Ascending aorta (tissue), 2 donors: ENCODE measurements at places on chromosomes 6 and 20.
A peak's percentile ranks its signal among the peaks of the same experiment; 100 is the strongest.

DNA sequence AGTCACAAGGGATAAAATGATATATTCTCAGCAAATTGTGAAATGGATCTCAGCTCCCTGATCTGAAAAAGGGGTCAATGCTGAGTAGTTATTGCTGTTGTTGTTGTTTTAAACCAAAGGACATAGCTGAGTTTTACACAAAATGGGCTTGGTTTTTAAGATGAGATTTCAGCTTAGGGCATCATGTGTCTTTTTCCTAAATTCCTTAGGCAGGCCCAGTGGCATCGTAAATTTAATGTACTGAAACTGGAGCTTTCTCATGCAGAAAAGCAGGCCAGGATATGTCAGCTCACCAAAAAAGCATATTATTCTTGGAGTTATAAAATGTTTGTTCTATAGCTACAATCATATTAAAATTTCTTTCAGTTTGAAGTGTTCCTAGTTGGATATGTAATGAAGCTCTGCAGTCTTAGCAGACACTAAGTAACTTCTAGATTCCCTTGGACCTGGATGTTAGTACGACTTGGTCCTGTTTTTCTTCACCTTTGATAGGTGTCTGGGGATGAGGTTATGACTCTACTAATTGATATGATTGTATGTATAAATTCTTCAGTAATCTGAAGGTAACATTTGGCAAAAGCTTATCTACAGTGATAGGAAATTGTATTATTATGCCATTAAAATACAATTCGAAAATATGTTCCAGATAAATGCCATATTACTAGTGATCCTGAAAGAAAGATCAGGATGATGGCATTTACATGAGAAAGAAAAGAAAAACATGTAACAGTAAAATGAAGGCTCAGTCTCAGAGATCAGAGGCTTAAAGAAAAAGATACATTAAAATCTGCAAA, 663.3 kb downstream of the RFPL4B start:
- DNase-seq: no peak

- DNase-seq: no peak
Measured at GRCh38 chr6:47130086-47130485, 88.0 kb upstream of the ADGRF1 start.

- DNase-seq: no peak
Measured at GRCh38 chr6:82761674-82762345, 303.8 kb downstream of the UBE3D start.

- no peak for DNase-seq
Measured at GRCh38 chr20:53072923-53073579, 100.9 kb downstream of the TSHZ2 start.

DNA sequence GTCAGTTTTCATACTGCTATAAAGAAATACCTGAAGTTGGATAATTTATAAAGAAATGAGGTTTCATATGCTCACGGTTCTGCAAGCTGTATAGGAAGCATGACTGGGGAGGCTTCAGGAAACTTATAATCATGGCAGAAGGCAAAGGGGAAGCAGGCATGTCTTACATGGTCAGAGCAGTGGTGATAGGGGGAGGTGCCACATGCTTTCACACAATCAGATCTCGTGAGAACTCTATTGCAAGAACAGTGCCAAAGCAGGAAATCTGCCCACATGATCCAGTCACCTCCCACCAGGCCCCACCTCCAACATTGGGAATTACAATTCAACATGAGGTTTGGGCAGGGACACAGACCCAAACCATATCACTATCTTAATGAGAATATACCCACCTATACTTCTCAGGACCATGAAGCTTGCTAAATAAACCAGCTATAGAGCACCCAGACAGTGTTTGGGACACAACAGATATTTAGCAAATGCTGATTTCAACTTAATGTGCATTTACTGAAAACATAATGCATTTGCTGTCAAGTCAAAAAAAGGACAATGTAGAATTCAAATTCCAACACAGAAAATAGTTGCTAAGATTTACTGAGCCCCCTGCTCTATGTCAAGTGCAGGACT, 63.8 kb downstream of the TNFRSF21 start:
- DNase-seq: no peak

DNA sequence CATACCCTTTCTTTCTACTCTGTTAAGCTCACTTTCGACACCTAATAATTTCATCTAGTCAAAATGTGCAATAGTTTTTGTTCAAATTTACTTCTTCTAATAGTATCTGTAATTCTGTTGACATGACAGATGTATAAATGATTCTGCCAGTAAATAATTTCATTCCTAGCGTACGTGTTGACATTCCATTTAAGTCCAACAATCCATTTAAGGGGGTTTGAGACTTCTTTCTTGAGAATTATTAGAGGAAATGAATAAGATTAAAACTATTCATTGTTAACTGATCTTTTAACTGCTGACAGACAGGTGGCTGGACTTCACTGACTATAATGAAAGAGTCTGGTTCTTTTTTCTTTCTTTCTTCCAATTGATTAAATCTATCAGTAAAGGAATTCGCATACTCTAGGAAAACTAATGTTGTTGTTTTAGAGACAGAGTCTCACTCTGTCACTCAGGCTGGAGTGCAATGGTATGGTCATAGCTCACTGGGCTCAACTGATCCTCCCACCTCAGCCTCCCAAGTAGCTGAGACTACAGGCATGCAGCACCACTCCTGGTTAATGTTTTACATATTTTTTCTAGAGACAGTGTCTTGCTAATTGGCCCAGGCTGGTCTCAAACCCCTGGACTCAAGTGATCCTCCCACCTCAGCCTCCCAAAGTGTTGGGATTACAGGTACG, 55.9 kb downstream of the MAP3K5 start:
- no peak for DNase-seq

- no peak for DNase-seq
Measured at GRCh38 chr6:11621119-11621518, 83.6 kb downstream of the TMEM170B start.

GRCh38 chr6:119552021-119552420, 202.5 kb upstream of the MAN1A1 start:
- no peak for DNase-seq

DNA sequence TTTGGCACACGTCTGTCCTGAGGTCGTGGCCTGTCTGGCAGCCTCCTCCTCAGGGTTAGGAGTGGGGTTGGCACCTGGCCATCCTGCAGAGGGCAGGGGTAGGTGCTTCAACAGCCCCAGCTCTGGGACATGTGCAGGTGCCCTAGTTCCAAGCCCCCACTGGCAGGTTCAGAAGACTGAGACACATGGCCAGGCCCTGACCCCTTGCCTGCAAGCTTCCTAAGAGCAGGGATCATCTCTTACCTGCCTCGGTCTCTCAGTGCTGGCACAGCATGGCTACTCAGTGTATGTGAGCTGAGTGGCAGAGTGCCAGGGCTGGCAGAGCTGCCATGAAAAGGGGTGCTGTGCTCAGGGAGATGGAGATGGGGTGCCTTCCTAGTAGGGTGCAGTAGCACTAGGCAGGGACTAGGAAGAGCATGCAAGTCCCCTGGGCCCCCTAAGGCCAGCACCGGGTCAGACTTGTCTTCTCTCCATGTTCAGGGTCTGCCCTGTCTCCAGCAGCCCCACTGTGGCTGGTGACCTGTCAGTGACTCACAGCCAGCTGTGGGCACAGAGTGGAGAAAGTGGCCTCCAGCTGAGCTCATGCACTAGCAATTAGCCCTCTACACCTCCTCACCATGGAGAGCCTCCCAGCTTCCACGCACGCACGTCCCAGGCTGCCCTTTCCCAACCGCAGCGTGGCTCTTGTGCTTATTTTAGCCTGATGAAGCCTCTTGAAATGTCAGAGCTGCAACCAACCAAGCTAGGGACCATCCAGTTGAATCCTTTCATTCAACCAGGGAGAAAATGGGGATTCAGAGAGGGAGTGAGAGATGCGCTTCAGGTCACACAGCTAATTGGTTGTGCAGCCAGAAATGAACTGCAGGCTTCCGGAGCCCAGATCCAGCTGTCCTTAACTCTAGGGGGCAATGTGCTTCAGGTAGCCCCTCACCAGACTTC, 116.6 kb downstream of the MRPL14 start:
- DNase-seq: no peak

GRCh38 chr6:170147832-170148708, 142.8 kb downstream of the DLL1 start:
- no peak for DNase-seq

GRCh38 chr20:61746147-61746646, 319.5 kb downstream of the TAF4 start:
- DNase-seq: no peak

- no peak for DNase-seq
Measured at GRCh38 chr6:142155895-142156757, 9.1 kb downstream of the VTA1 start.

GRCh38 chr6:77143659-77144447, 319.4 kb downstream of the HTR1B start:
- no peak for DNase-seq

DNA sequence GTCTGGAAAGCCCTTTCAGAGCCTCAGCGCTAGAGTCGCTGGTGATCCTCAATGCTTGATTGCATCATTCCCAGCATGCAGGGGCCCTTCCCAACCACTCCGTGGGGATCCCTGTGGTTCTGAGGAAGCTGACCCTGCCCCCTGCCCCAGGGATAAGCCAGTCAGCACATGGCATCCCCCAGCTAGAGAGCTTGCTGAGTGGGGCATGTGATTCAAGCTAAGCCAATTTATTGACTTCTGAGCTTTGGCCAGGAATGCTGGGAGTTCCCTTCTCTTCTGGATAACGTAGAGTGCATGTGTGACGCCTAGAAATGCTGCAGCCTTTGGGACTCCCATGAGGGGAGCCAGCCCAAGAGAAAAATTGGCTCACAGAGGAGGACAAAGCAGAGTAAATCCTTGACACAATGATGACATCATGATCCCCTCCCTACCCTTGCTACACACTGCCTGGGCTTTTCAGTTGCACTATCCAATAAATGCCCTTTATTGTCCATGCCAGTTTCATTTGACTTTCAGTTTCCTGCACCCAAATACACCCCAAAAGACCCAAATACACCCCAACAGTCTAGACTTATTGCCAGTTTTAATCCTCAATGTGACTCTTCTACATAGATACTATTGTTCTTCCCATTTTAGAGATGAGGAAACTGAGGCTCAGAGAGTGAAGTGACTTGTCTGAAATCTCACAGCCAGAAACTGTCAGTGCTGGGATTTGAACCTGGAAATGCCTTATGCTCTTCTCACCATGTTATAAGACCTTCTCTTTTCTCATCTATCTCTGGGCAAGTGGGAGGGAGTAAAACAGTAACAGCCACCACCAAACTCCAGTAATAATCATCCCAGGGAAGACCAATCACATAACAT, 34.3 kb downstream of the KCNB1 start:
- peak; percentile 67 for DNase-seq

GRCh38 chr6:108119769-108120141, 45.2 kb upstream of the OSTM1 start:
- no peak for DNase-seq

DNA sequence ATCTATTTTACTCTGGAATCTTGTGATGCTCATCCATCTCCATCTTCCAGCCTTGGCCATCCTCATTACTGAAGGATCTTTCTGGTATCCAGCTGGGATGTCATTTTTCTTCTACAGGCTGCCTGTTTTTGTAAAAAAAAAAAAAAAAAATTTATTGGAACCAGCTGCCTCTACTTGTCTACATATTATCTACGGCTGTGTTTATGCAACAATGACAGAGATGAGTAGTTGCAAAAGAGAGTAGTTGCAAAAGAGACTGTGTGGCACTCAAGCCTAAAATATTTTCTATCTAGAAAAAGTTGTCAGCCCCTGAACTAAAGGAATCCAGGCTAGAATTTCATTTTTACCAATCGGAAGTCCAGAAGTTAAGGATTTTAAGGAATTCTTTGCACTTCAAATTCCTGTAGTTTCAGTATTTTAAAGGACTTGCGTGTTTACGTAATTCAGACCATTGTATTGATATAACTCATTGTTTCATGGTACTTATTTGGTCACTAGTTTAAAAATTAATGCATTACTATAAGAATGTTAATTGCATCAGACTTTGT, 38.6 kb upstream of the PLCG1 start:
- DNase-seq: no peak

DNA sequence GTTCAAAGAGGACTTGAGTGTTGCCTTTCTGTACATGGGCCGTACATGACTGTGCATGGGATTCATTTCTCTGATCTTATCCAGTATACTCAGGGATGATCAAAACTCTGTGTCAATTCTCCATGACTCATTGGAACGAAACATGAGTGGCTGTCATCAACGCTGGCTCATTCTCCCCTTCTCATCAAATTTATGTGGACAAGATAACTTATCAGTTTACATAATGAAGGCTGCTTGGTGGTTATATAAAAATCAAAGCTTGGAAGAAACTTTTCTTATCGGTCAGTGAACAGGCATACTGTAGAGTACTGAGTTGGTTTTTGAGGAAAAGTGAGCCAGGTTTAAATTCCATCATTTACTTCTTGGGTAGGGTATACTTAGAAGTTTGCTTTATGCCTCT, 24.9 kb downstream of the CRISP1 start:
- DNase-seq: no peak

DNA sequence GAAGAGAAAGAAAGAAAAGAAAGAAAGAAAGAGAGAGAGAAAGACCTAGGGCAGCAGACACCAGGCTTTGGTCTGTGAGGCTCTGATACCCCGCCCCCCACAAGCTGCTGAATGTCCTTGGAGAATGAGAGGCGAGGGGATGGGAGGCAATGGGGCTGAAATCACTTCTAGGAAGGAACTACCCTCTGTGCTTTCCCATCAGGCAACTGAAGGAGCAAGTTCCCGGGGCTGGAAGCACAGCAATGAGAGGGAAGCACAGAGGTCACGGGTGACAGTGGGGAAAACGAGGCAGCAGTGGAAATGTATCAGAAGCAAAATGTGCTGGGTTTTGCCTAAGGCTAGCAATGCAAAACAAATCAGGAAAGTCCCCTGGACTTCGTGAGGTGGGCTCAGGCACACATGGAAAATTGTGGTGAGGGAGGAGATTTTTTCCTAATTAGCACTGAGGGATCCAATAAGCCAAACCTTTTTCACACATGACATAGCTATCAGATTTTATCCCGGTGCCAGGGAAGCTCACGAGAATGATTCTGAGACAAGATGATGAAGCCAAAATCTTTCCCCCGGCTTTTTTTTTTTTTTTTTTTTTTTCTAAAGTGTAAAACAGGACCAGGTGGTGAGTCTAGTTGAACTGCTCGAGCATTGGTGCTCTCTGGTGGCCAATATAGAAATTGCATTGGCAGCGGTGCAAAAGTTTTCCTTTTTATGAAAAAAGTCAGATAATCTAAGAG, 16.8 kb upstream of the ARFGEF2 start:
- no peak for DNase-seq

DNA sequence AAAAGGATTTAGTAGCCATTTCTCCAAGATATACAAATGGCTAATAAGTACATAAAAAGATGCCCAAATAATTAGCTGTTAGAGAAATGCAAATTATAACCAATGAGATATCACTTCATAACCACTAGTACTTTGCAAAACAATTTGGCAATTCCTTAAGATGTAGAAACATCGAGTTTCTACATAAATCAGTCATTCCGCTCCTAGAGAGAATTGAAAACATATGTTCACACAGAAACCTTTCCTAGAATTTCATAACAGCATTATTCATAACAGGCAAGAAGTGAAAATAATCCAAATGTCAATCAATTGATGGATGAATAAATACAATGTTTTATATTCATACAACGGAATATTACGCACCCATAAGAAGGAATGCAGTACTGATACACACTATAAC, 20.5 kb upstream of the NT5E start:
- no peak for DNase-seq

GRCh38 chr20:33624399-33624798, 37.7 kb upstream of the C20orf144 start:
- DNase-seq: no peak
